Hindlimb muscle (tissue), 1 donor: ENCODE measurements at places on chromosomes 6 and 20. TPM values are rescaled to one million over a fixed set of nuclear protein-coding genes. Genes with fewer than 3 reads are reported as not detected.

DNA sequence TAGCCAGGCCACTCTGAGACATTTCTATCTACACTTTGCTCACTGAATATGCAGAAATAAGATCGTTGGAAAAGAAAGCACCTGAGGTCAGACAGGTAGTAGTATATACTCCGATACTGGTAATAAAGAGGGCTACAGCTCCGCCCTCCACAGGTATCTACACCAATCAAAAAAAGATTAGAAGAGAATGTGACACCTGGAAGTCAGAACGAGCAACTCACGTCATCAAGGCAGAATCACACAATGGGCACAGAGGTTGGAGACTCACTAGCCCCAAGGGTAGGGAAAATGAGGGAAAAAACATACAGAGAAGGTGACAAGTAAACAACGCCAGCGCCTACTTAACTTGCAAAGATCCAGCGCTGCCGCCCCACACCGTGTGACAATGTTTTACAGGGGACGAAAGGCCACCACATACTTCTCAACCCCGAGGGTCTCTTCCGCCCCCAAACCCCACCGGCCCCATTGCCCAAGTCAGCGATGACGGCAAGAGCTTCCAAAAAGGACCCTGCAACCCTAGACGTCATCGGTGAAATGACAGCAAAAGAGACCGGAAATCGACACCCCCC lies 653 bp downstream of the LMBRD1 start:
- peak; percentile 35 for DNase-seq

DNA sequence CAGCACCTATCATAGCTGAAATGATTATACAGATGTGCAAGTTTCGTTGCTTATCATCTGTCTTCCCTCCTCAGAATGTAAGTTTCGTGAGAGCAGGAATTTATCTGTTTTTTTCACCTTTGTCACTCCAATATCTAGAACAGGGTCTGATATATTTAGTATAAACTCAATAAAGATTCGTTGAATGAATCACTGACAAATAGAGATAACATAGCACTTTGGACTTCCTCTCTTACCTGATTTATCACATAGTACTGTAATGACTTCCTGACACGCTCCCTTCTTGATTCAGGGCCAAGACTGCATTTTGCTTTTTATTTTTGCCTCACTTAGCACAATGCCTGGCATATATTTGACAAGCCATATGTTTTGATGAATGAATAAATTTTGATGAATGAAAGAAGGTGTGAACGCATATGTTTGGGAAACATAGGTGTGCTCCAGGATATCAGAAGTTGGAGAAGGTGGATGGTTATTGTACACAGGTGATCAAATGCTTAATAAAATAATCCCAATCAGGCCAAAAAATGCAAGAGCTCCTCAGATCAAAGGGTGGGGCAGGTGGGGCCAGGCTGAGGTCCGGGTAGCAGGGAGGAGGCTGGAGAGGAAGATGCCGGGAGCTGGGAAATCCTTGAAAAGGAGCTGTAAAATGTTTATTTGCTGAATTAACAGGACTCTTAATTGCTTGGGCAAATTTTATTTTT lies 33.0 kb downstream of the PIM1 start:
- no peak for DNase-seq

The HLA-A gene
- polyA plus RNA-seq, result 118 TPM

The SLC26A8 gene
- polyA plus RNA-seq, result 0.17 TPM

GRCh38 chr20:44572551-44573500 lies 9.6 kb upstream of the PKIG start:
- no peak for DNase-seq

DNA sequence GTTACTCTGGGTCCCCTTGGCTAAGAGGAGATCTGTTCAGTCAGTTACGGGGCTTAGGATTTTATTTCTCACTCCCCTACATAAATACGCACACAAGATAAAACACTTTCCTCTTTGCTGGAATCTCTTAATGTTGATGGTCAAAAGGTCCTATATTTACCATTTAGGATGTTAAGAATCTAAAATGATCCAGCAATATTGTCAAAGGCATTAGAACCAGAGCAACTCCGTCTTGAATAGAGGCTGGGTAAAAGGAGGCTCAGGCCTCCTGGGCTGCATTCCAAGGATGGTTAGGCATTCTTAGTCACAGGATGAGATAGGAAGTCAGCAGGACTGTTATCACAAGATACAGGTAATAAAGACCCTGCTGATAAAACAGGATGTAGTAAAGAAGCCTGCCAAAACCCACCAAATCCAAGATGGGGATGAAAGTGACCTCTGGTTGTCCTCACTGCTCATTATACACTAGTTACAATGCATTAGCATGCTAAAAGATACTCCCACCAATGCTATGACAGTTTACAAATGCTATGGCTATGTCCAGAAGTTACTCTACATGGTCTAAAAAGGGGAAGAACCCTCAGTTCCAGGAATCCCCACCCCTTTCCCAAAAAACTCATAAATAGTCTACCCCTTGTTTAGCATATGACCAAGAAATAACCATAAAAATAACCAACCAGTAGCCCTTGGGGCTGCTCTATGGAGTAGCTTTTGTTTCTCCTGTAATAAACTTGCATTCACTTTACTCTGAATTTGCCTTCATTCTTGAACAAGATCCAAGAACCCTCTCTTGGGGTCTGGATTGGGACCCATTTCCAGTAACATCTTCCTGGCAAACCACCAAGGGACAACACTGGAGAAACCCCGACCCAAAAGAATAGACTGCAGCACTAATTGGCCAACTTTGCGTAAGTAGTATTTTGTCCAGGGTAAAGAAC lies 107.5 kb downstream of the DTNBP1 start:
- DNase-seq, result no peak

The GABRR2 gene
- 2.0 TPM for polyA plus RNA-seq

GRCh38 chr6:149965194-149966020 lies 1.7 kb downstream of the ULBP1 start:
- peak; percentile 26 for DNase-seq

- no peak for DNase-seq
These were observed 97.9 kb downstream of the LRRC1 start for GRCh38 chr6:53892707-53893106.

The DEFB124 gene
- polyA plus RNA-seq, result 0.88 TPM

The CD40 gene
- polyA plus RNA-seq, result 7.4 TPM

The VARS1 gene
- 48.6 TPM for polyA plus RNA-seq

DNA sequence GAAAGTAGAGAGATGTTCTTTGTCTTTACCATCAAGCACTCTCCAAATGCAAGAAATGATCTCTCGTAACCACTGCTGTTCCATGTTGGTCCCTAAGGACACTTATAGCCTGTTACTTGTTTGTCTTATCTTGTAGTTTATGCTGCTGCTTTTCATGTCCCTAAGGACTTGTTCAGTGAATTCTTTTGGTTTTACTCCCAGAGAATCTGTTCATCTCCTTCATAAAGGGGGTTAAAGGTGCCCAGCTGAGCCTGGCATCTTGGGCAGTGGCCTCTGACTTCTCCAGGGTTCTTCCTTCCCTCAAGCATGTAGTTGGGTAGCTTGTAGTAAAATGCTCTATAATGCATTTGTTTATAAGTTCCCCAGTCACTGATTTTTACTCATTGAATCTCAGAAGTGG lies 864 bp upstream of the PKIG start:
- no peak for DNase-seq

- no peak for DNase-seq
These were observed 3.3 kb downstream of the CBFA2T2 start for GRCh38 chr20:33493076-33493766.

- DNase-seq, result no peak
These were observed 38.0 kb downstream of the PIM1 start for GRCh38 chr6:37207903-37208456.

The HCK gene
- 5.0 TPM for polyA plus RNA-seq

The SEMG1 gene
- not detected for polyA plus RNA-seq

The RUNX2 gene
- 1.1 TPM for polyA plus RNA-seq

The SLC17A1 gene
- polyA plus RNA-seq, result not detected

The RAB32 gene
- polyA plus RNA-seq, result 12.0 TPM

DNA sequence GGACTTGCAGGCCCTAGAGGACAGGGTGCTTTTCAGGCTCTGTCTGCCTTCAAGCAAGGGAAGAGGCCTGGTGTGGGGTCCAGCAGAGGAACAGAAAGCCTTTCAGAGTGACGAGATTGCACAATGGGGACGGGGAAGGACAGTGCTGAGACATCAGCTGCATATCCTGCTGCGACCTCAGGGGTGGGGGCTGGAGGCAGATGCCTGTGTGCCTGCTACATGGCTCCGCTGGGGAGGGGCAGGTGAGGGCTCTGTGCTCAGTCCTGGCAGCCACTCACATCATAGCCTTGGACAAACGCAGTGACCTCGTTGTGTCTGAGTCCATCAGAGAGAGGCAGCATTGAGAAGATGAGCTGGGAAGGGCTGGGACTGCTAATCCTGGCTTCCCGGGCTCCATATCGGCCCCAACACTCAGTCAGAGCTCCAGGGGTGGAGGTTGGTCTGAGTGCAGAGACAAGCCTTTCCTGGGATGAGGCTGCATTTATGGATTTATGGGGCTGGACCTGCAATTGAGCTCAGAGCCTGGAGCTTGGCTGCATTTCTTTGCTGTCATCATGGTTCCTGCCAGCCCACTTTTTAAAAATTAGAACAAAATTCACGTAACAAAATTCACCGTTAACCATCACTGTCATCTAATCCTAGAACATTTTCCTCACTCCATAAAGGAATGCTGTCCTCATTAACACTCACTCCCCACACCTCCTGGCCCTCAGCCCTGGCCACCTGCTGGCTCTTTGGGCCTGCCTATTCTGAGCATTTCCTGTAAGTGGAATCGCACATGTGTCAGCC lies 196.9 kb upstream of the SLC24A3 start:
- DNase-seq, result peak; percentile 16

The STK35 gene
- 8.4 TPM for polyA plus RNA-seq

DNA sequence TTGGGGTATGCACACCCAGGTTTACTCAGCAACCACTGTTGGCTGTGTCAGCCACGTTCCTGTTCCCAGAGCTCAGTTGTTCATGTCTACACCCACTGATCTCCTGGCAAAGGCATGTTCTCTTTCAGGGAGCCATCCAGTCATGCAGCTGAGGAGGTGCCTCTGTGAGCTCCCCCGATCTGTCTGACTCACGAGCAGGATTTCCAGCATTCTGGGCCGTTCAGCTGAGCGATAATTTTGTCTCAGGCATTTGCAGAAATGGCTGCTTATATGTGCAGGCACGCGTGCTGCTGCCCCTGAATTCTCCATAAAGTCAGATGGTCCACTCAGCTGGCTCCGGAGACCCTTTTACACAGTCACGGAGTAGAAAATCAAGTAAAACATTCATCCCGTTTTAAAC lies 78.4 kb upstream of the IYD start:
- no peak for DNase-seq

- DNase-seq, result no peak
These were observed 366.3 kb downstream of the CDKAL1 start for GRCh38 chr6:20900389-20901160.

The PI16 gene
- 17.2 TPM for polyA plus RNA-seq

DNA sequence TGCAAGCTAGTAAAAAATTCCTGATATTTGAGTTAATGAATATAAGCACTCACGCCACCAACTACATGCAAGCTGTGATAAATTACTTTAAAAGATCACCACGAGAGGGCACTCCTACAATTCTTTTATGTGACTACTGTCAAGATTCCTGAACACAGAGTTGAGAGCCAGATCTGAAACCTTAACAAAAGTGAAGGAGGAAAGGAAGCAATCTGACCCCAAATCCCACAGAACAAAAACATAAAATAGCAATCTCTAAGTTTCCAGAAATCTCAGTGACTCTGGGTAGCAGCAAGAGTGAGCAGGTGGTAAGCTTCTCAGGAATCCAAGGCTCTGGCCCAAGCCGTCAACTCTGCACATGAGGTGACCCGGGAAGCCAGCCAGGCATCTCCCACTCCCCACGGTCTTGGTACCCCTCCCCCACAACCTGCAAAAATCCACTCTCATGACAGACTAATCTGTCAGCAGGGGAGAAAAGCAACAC lies 55.1 kb downstream of the STAU1 start:
- peak; percentile 66 for DNase-seq

The ZNF831 gene
- polyA plus RNA-seq, result 0.31 TPM

- no peak for DNase-seq
These were observed 152.6 kb upstream of the SMLR1 start for GRCh38 chr6:130674604-130675003.

DNA sequence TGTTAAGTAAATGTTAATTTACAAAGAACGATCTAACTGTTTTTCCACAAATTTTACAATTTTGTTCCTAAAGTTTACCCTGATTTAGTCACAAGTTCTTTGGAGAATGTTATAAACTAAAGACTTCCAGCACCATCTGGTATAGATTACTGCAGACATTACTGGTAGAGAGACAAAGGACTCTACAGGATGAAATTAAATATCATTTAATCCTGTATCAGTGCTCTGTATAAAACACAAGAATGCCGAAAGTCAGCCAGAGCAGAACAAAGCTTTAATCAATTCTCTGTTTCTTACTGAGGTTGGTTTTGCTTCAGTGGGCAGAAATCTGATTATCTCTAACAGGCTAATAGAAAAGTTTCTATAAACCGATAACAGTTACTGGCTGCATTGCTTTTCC lies 763.6 kb downstream of the TENT5A start:
- DNase-seq, result peak; percentile 15

The STX11 gene
- polyA plus RNA-seq, result 3.0 TPM

GRCh38 chr6:23630726-23631635 lies 495.0 kb upstream of the NRSN1 start:
- no peak for DNase-seq
